ENCODE measurements at places on chromosomes 6 and 20. TPM values are rescaled to one million over a fixed set of nuclear protein-coding genes. Genes with fewer than 3 reads are reported as not detected.

Gene ELOVL2
- total RNA-seq = 2.3 TPM

Gene PROKR2
- not detected for total RNA-seq

Gene SAPCD1
- total RNA-seq = 3.5 TPM

Gene CALHM4
- not detected for total RNA-seq

Gene ZSCAN23
- 0.84 TPM for total RNA-seq

Gene ERMARD
- total RNA-seq = 16.2 TPM

Gene GLO1
- 252 TPM for total RNA-seq

Gene UBD
- not detected for total RNA-seq
